Stimulated activated CD8-positive, alpha-beta memory T cell treated with anti-CD3 and anti-CD28 coated beads, Interleukin-15, amount 100 ng/mL, for 4 hours (primary cell): ENCODE measurements at places on chromosomes 5 and 9.

GRCh38 chr9:109110329-109111021, 9.3 kb downstream of the TMEM245 start:
- DNase-seq = no peak

GRCh38 chr5:163407034-163407655, 30.2 kb upstream of the CCNG1 start:
- DNase-seq = no peak

GRCh38 chr5:75622564-75622963, 11.3 kb downstream of the ANKDD1B start:
- no peak for DNase-seq

- no peak for DNase-seq
Measured at GRCh38 chr5:74201334-74202081, 439.0 kb downstream of the ENC1 start.

DNA sequence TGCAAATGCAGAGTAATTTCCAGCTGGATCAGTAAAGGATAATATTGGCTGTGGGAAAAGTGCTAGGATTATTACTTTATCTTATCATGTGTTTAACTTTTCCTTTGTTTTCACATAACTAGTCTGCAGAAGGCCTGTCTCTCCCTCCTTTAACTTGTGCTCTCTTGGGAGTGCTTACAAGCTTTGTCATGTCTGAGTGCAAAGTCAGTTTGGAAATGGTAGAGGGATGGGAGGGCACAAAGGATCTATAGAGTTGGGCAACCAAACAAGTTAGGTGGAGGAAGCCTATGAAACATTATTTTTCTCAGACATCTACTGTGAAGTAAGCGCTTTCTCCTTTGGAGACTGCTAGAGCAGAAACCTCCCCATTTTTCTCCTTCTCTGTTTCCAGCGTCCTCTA, 308.8 kb downstream of the ARHGAP26 start:
- DNase-seq = no peak

- no peak for DNase-seq
Measured at GRCh38 chr9:108130905-108131304, 641.3 kb upstream of the KLF4 start.

- DNase-seq = no peak
Measured at GRCh38 chr5:464843-465590, 22.0 kb downstream of the EXOC3 start.

GRCh38 chr9:117414906-117415331, at the start of gene ASTN2:
TSS of gene ASTN2 (minus strand) at chr9:117415057. CDS start at chr9:117414938, 119 bp downstream.
- DNase-seq = no peak

DNA sequence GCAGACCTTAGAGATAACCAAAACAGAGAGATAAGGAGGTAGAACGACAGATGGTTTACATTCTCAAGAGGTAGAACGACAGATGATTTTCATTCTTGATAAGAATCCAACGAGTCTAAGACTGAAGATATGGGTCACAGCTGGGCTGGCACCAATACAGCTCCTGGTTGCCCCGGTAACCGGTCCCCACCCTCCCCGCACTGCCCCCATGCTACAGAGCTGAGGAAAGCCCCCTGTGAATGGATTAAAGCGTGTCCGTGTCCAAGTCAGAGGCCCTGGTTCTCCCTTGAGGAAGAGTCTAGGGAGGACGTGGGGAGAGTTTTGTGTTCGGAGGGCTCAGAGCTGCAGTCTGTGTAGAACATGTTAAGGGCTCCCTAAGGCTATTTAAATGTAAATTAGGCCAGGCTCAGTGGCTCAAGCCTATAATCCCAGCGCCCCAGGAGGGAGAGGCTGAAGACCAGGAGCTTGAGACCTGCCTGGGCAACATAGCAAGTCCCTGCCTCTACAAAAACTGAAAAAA, 8.1 kb downstream of the IDNK start:
- no peak for DNase-seq
